ENCODE measurements at places on chromosomes 7 and 10. TPM values are rescaled to one million over a fixed set of nuclear protein-coding genes. Genes with fewer than 3 reads are reported as not detected.

The CHAT gene
- polyA plus RNA-seq, result not detected

The TACR2 gene
- polyA plus RNA-seq, result 0.06 TPM

The CPXM2 gene
- polyA plus RNA-seq, result 2.4 TPM

The GBX1 gene
- polyA plus RNA-seq, result not detected

The TWIST1 gene
- 0.29 TPM for polyA plus RNA-seq

The CALHM1 gene
- 0.49 TPM for polyA plus RNA-seq

The NME8 gene
- polyA plus RNA-seq, result 0.44 TPM

The OR13A1 gene
- 0.35 TPM for polyA plus RNA-seq

The PIK3AP1 gene
- polyA plus RNA-seq, result 1.9 TPM

DNA sequence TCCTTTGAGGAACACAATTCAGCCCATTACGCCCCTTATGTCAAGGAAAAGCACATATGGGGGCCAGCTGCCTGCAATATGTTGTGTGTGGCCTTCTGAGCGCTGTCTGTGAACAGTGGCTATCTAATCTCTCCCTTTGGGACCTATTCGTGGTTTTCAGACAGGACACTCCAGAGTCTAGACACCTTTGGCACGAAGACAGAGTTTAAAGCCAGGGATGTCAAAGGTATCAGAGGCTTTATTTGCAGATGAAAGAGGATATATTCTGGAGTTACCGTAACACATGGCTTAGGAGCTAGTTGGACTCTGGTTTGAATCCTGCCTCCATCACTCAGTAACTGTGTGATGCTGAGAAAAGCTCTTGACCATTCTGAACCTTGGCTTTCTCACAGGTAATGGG lies 14.8 kb upstream of the EEPD1 start:
- DNase-seq, result no peak

DNA sequence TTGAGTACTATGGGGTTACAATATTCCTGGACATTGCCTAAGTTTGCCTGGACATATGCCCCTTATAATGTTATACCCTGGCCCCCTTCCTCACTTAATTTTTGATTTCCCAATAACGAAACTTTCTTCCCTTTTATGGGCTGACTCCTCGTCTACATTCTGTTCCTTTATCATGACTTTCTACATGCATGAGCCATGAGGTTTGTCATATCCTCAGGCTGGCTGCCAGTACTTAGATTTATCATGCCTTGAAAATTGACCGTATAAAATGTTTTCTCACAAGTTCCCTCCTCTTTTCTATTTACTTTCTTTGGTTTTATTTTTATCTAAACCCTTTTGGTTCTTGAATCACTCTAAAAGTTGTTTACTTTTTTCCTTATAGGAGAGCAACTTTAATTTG lies 4.7 kb downstream of the DNAH11 start:
- DNase-seq, result no peak

DNA sequence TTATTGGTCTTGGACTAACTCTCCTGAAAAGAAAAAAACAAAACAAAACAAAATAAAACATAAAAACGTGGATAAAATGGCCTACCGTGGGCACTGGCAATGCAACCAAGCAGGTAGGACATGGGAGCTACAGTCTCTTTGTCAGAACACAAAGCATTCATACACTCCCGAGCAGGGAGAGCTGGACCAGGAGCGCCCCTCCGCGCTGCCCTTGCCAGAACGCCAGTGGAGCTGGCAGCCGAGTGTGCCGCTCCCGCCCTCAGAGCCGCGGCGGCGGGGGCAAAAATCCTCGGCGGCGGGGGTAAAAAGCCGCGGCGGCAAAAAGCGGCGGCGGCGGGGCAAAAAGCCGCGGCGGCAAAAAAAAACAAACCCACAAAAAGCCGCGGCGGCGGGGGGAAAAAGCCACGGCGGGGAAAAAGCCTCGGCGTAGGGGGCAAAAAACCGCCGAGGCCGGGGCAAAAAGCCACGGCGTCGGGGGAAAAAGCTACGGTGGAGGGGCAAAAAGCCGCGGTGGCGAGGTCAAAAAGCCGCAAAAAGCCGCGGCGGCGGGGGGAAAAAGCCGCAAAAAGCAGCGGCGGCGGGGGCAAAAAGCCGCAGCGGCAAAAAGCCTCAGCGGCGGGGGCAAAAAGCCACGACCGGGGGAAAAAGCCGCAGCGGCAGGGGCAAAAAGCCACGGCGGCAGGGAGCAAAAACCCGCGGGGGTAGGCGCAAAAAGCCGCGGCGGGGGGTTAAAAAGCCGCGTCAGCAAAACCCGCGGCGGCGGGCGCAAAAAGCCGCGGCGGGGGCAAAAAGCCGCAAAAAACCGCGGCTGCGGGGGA lies 418.1 kb downstream of the ZNF716 start:
- DNase-seq, result no peak

DNA sequence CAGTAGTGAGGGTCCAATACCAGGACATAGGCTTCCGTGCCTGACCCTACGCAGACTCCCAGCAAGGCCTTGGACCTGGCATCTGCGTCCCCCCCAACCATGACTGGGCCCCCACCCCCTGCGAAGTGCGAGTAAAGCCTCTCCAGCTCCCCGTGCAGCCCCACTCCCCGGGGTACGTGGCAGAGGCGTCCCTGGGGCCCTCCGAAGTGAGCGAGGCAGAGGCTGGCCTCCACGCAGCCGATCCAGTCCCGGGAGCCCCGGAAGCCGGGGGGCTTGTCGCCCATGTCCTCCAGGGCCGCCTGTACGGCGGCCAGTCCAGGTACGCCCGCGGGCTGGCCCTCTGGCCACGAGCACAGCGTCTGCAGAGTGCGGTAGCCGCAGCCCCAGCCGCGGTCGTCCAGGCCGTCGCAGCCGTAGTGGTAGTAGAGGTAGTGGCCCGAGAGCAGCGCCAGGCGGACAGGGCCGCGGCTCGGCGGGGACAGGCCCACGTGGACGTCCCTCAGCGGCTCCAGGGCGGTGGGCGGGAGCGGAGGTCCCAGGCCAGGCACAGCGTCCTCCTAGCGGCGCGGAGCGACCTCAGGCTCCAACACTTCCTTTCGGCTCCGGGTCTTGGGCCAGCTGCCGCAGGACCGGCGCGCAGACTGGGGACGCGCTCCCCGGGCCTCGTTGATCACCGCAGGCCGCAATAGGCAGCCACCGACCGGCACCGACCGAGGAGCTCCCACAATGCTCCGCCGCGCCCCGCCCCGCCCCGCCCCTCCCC lies at the start of gene UFSP1:
TSS of gene UFSP1 (minus strand) at position 728 of the 763 bp plus-strand sequence. CDS start at position 284, 444 bp downstream.
- DNase-seq, result peak; percentile 82

GRCh38 chr10:100986623-100986951 lies 710 bp downstream of the MRPL43 start:
- DNase-seq, result no peak

GRCh38 chr7:2920956-2921652 lies 77.0 kb upstream of the GNA12 start:
- no peak for DNase-seq

GRCh38 chr7:107014387-107015023 lies 30.0 kb upstream of the PRKAR2B start:
- no peak for DNase-seq

DNA sequence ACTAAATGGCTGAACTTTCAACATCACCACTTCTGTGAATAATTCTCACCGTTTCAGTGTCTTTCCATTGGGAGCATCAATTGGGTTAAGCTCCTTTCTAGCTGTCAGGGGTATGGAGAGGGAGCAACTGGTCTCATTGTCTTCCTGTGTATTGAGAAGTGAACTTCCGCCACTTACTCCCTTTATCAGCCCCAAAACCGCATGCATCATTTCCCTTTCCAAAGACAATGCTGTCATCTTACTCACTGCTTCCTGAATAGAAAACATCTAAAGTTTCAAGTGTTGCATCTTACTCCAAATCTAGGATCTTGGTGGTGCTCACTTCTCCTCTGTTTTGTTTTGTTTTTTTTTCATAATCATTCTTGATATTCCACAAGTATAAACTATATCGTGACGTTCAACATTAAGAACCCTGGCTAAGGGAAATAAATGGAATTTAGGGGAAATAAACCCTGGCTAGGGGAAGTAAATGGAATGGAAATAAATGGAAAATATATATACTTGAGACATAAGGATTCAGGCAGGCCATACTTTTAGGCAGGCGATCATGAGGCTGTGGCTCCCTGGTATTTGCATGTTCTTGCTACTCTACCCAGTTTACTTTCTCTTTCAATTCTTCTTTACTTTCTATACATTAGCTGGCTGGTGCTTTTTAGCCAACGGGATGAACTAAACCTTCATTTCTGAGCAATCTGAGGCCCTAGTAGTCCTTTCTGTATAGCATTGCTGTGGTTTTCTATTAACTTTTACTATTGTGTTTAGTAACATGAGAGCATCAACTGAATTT lies 371.9 kb downstream of the BMPER start:
- no peak for DNase-seq

DNA sequence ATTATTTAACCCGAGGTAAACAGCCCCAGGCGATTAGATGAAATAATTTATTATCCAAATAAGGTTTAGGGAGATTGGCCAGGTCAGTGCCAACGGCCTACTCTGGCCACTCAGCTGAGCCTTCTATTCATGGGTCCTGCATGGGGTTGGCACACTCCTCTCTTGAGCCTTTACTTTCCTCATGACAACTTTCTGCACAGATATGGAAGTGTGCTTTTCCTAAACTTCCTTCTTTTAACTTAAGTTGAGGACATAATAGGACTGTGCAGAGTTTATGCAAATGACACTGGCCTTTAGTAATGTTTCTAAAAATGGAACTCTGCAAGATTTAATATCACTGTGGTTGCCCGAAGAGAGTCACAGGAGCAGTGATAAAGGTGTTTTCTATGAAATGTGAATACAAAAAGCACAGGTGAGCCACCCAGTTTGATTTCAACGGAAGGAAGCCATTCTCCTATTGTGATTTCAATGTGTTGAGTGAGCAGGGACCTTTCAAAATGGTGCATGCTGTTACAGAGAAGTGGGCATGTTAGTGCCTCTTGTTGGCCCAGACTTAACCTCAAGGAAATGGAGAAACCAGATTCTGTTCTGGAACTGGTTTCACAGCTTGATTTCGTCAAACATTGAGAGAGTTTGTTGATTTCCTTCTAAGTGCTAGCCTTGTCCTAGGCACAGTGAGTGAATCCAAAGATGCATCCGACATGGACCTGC lies 55.7 kb downstream of the LYZL2 start:
- DNase-seq, result no peak

DNA sequence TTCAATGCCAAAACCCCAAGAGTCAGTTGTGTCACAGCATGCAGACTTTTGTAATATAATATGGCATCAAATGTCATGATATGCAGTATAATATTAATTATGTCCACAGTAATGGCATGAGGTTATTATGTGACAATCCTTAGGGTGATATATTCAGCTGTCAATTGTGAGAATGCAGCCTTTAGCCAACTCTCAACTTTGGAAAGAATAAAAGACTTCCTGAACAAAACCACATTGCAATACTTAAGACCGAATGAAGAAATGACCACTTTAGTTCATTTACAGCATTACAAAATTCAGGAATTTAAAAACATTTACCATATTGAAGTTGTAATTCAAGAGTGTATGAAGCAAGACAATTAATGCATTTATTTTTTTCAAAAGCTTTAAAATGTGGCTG lies 45.4 kb downstream of the CPVL start:
- no peak for DNase-seq

DNA sequence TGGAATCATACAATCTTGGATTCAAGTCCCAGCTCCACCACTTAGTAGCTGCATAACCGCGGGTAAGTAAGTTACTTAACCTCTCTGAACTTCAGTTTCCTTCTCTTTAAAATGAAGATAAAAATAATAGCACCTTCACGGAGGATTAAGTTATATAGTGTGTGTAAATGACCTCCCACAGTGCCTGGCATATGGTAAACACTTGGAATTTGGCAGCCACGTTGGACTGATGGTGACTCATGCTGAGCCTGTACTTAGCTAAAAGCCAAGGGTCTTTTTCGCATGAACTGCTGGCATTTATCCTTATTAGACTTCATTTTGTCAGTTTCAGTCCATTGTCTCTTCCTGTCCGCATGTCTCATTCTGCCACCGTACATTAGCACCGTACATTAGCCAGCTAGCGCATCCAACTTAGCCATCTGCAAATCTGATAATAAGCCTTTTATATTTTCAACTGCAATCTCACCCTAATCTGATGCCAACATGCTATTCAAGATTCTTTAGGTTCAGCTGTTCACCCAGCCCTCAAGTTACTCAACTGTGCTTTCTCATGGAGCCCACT lies 11.2 kb downstream of the SLC13A4 start:
- DNase-seq, result no peak

All from H1 (cell line).